ENCODE measurements at places on chromosomes 13 and 19.

GRCh38 chr19:3324405-3324856 lies 42.0 kb upstream of the NFIC start:
- DNase-seq, result no peak

- DNase-seq, result no peak
Observed at GRCh38 chr13:94414708-94415107, 64.8 kb downstream of the DCT start.

DNA sequence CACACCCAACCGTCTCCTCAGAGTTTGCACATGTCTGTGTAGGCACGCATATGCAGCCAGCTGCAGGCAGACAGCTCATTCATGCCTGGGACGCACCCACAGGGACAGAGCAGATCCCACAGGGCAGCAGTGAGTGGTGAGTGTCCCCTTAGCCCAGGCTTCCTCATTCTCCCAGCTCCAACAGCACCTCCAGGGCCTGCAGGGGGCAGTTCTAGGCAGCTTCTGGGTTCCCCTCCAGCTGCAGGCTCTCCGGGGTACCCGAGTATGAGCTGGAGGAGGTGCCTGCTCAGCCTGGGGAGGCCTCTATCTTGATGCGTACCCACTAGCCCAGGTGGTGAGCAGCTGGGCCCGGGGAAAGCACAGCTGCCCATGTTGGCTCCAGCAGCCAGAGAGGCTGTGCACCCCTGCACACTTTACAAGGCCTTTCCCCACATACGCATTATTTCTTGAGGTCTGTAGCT lies 1.3 kb upstream of the SHANK1 start:
- no peak for DNase-seq

DNA sequence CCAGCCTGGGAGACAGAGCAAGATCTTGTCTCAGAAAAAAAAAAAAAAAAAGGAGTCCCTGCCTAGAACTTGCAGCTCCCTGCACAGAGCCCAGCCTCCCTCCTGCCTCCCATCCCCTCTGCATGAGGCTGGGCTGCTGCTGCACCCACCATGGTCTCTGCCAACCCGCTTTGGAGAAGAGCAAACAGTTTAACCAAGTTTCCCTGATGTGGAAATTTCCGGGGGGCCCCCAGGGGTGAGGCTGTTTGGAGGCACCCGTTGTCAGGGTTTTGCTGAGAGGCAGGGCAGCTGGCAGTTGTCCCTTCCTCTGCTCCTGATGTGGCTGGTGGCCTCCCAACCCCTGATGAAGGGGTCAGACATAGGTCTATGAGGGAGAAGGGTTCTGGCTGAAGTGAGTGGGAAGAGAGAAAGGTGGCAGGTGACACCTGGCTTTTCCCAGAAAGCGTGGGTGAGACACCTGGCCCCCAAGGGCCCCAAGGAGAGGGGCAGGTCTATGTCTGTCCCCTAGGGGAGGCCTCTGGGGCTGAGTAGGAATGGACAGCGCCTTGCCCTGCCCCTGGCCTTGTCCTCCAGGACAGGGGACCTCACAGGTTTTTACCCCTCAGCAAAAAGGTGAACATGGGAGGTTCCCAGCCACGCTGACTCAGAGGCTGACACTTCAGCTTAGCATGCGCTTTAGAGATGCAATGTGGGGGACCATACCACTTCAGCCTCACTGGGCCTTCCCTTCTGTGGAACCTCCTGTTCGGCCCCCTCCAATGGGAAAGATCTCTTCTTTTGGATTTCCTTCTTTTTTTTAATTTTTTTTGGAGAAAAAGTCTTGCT lies 5.5 kb downstream of the LRP3 start:
- DNase-seq, result no peak

DNA sequence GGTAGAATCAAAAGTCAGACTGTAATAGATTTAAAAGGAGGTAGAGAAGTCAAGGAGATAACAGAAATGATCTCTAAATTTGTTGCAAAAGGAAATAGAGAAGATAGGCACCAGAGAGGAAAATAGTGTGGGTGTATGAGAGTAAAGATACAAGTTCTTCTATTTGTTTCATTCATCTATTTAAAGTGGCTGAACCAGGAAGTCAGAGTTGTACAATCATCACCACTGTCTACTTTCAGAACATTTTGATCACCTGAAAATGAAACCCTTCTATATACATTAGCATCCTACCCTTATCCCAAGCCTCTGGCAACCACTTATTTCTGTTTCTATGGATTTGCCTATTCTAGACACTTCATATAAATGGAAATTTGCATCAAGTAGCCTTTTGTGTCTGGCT lies 36.7 kb downstream of the INTS6 start:
- no peak for DNase-seq

GRCh38 chr13:32902874-32903273 lies 113.3 kb upstream of the KL start:
- DNase-seq, result no peak

DNA sequence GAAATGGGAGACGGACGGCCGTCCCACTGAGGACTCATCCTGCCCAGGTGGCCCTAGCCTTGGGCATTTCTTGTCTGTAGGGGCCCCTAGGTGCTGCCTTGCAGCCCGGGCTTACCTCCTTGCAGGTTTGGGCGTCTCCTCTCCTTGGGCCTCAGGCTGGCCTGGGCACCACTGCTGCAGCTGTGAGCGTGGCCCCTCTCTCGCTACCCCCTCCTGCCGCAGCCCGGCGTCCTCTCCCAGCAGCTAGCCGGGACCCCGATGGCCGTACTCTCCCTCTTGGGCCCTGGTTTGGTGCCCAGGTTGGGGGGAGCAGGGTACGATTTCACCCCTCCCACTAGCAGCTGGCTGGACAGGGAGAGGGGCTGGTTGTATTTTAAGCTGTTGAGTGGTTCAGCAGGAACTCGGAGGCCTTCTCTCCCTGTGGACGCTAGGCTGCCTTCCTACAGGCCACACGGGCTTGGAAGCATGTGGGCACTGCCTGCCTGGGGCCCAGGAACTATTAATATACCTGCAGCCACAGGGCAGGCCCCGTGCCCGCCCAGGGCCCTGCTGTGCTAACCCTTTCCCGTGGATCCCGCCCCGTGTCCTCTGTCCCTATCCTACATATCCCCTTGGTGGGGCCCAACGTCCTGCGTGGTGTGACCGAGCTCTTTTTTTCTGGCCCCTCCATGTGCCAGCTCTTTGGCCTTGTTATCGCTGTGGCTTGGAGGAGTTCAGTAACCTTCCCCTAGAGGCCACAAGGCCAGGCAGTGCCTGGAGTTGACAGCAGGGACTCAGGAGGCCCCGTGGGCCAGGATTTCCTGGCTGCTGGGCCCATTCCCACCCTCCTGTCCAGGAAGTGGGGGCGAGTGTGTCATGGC lies 11.7 kb downstream of the NDUFB7 start:
- DNase-seq, result no peak
